B cell (primary cell): ENCODE measurements at places on chromosomes 5 and 9.

GRCh38 chr5:1184481-1184880, 16.9 kb upstream of the SLC6A19 start:
- no peak for DNase-seq

- peak; percentile 79 for DNase-seq
These were observed 2.1 kb downstream of the MXD3 start for GRCh38 chr5:177309351-177310191.

GRCh38 chr9:111179577-111179976, 141.3 kb upstream of the LPAR1 start:
- DNase-seq = no peak

- DNase-seq = peak; percentile 67
These were observed 616 bp upstream of the ENC1 start for GRCh38 chr5:74640954-74641734.

DNA sequence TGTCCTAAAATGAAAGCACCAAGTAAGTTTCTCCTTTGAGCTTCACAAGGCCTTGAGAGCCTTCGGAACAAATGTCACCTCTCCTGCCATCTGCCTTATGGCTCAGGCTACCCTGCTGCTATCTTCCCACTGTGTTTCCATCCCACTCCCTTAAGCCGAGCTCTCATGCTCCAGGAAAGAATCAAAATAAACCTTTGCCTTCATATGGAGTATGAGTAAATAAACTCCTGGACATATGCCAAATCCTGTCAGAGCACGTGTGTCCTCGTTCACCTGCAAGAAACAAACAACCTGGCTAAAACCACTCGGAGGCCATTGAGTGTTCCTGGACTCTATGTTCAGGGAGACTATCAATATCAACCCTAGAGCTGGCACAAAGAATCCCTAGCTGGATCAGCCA, 122.3 kb upstream of the CCDC112 start:
- DNase-seq = no peak

DNA sequence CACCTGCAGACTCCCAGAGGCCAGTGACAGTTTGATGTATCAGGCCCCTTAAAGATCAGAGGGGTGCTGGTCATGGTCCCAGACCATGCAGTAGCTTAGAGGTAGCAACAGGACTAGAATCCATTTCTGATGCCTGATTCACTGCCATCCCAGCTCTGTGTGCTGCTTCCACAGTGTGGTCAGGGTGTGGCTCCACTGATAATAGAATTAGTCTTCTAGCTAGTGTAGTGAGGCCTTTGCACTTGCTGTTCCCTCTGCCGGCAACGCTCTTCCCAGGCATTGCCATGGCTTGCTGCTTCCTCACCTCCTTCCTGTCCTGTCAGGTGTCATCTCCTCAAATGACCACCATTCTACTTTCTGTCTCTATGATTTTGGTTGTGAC, 15.8 kb downstream of the PPARGC1B start:
- no peak for DNase-seq

DNA sequence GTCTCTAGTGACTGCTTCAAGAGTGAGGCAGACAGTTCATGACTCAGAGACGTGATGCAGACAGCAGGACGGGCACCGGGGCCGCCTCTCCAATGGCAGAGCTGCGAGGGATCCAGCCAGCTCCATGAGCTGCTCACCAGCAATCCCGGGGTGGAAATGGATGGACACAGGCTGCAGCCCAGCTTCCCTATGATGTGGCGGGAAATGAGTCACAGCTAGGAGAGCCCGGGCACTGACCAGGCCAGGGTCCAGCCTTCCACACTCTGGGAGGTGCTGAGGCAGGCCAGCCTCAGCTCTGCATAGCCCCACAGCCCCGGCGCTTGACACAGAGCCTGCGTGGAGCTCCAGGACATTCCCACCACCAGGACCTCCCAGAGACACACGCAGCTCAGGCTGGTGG, 244.8 kb upstream of the IRX2 start:
- no peak for DNase-seq

- DNase-seq = no peak
These were observed 19.0 kb downstream of the HNRNPK start for GRCh38 chr9:83960991-83961390.

GRCh38 chr9:85432599-85432998, 309.2 kb downstream of the AGTPBP1 start:
- DNase-seq = no peak

DNA sequence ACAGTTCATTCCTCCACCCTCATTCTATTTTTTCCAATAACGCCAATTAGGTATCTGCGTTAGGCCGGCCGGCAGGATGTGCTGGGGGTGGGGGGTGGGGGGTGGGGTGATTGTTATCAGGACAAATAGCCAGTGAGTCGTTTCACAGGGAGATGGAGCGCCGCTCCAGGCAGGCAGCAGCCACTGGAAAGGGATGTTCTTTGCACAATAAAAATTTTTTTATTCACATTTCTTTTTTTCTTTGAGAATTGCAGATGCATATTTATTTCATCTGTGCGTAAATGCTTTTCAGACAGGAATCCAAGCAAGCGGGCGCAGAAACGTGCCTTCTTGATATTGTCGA, 4.1 kb downstream of the LMX1B start:
- no peak for DNase-seq

- DNase-seq = no peak
These were observed 73.4 kb downstream of the NFIB start for GRCh38 chr9:14240537-14240936.

DNA sequence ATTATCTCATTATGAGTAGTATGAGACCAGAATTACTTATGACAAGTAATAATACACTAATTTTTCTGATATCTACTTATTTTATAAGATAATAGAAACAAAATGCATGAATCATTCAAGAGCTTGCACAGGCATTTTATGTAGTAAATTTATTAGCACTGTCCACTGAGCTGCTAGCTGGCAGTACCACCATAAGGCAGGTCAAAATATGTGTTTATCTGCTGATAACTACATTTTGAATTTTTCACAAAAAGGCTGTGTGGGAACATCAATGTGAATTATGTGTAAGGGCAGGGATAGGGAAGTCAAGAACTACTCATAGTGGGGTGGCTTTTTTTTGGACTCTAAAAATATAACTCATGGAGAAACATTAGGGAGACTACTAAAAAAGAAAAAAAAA, 249.6 kb downstream of the PAPPA start:
- DNase-seq = no peak
